Hepatocyte (in vitro differentiated cells): ENCODE measurements at places on chromosomes 4 and X. TPM values are rescaled to one million over a fixed set of nuclear protein-coding genes. Genes with fewer than 3 reads are reported as not detected.

The NR3C2 gene
- total RNA-seq: 7.1 and 8.7 TPM in 2 replicates

The SLC26A1 gene
- 11.9 and 12.6 TPM in 2 replicates for total RNA-seq

The SETD7 gene
- total RNA-seq: 26.2 and 27.6 TPM in 2 replicates

The DAPP1 gene
- total RNA-seq: 1.1 and 2.0 TPM in 2 replicates

The SLC6A14 gene
- 0.72 and 2.7 TPM in 2 replicates for total RNA-seq

The KCTD8 gene
- 0.48 and 1.5 TPM in 2 replicates for total RNA-seq

The DGKK gene
- 0.36 and 0.40 TPM in 2 replicates for total RNA-seq

The DRD5 gene
- total RNA-seq: not detected in 2 replicates

The SH3TC1 gene
- 16.5 and 35.4 TPM in 2 replicates for total RNA-seq

- H3K4me1 ChIP-seq: no peaks in the 10 kb centered on the region
- no peak overlapping the region for H3K27ac ChIP-seq
- no peak for DNase-seq
- H3K27me3 ChIP-seq: no peaks in the 10 kb centered on the region
These were observed 50.0 kb downstream of the LGI2 start for GRCh38 chr4:24980740-24981139.

GRCh38 chr4:2649604-2650114 is 106.5 kb downstream of the TNIP2 start:
- H3K36me3 ChIP-seq: no peaks in the 10 kb centered on the region
- no peak overlapping the region for H3K27ac ChIP-seq
- DNase-seq: no peak
- no peaks in the 10 kb centered on the region for H3K4me1 ChIP-seq
- H3K4me3 ChIP-seq: no peak overlapping the region

GRCh38 chr4:76765473-76766183 is 132.3 kb downstream of the SOWAHB start:
- H3K4me1 ChIP-seq: no peaks in the 10 kb centered on the region
- H3K27me3 ChIP-seq: no peaks in the 10 kb centered on the region
- H3K4me3 ChIP-seq: no peak overlapping the region
- H3K27ac ChIP-seq: no peak overlapping the region
- DNase-seq: no peak
- no peaks in the 10 kb centered on the region for H3K36me3 ChIP-seq

DNA sequence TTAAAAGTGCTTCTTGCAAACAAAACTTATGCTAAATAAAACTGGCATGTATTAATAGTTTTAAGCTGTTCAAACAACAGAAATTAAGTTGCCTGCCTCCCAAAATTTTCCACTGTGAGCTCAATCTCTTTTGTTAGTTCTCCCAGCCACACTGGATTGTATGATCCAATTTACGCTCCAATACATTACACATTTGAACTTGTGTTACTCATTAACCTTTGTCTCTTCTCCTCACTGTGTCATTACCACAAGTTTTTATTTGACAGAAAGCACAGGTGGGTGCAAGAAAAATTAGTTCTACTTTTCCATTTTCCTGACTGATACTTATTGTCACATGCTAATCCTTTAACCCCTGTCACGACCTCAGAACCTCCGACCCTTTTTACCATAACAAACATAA is 55.5 kb downstream of the SHISA3 start:
- H3K4me1 ChIP-seq: peaks cover 16% of the 10 kb centered on the region
- DNase-seq: no peak
- H3K36me3 ChIP-seq: no peaks in the 10 kb centered on the region
- H3K4me3 ChIP-seq: no peak overlapping the region
- peak overlapping the region; percentile 25 for H3K27ac ChIP-seq

- no peaks in the 10 kb centered on the region for H3K27me3 ChIP-seq
- H3K4me1 ChIP-seq: no peaks in the 10 kb centered on the region
- no peaks in the 10 kb centered on the region for H3K36me3 ChIP-seq
- no peak overlapping the region for H3K4me3 ChIP-seq
- no peak for DNase-seq
These were observed 2.1 kb downstream of the EBP start for GRCh38 chrX:48523682-48524081.

DNA sequence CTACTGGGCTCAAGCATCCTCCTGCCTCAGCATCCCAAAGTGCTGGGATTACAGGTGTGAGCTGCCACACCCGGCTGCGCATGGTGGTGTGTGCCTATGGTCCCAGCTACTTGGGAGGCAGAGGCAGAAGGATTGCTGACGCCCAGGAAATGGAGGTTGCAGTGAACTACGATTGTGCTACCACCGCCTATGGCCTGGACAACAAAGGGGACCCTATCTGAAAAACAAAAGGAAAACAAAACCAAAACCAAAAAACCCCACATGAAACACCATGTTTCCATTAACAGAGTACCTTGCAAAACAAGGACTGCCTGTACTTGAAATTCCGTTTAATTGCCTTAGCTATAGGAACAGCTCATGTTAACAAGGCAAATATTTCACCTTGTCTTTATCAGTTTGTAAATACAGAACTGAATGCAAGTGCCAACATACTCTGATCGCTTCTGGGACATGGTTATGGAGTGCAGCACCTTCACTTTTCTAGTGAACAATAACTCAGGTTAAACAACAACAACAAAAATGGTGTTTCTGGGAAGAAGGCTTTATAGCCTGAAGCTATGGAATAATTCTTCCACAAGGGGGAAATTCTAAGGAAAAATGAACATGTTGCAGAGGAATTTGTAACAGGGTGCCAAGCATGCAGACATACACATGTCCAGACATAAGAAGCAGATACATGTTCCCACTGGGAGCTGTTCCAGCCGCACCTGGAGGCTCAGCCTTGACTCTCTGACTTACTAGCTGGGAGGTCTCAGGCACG is 73.2 kb upstream of the STS start:
- no peak for DNase-seq
- H3K27me3 ChIP-seq: no peaks in the 10 kb centered on the region
- H3K36me3 ChIP-seq: no peaks in the 10 kb centered on the region
- H3K27ac ChIP-seq: peak overlapping the region; percentile 22

DNA sequence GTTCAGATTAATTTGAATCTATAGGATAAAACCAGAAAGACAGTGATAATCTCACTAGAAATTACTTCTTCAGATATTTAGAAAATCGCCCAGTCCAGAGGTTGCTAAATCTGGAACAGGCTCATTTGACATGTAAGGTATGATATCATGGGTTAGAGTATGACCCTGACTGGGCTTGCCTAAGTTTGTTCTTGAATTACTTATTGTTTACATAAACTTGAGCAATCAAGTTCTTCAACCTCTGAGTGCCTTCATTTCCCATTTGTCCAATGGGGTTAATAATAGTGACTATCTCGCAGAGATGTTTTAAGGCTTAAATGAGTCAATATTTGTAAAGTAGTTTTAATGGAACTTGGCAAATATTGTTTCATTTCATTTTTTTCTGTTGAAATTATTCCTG is 1947.6 kb upstream of the IGFBP7 start:
- DNase-seq: peak; percentile 19
- no peaks in the 10 kb centered on the region for H3K27me3 ChIP-seq
- H3K4me3 ChIP-seq: no peak overlapping the region
- no peaks in the 10 kb centered on the region for H3K36me3 ChIP-seq
- H3K27ac ChIP-seq: no peak overlapping the region

DNA sequence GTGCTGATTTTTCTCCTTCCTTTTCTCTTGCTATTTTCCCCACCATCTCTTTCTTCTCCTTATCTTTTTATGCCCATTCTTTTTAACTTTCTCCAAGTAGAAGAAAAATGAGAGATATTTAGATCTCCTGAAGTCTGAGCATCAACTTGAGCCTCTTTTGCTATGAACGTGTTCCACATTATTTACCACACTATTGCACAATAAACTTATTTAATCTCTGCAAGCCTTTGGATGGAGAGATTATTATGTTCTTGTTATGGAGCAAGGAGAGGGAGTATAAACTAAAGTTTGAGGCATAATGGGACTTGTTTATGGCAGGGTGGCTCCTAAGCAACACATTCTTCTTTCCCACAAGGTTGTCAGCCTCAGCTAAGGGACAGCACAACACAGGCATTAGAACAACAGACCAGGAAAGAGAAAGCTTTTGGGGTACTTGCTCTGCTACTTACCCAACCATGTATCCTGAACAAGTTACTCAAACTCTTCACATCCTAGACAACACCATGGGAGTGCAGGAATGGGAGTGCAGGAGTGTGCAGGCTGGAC is 365.5 kb upstream of the BOD1L1 start:
- no peaks in the 10 kb centered on the region for H3K27me3 ChIP-seq
- H3K4me1 ChIP-seq: peaks cover 29% of the 10 kb centered on the region
- peak overlapping the region; percentile 8 for H3K27ac ChIP-seq
- H3K4me3 ChIP-seq: no peak overlapping the region
- DNase-seq: no peak
- no peaks in the 10 kb centered on the region for H3K36me3 ChIP-seq

DNA sequence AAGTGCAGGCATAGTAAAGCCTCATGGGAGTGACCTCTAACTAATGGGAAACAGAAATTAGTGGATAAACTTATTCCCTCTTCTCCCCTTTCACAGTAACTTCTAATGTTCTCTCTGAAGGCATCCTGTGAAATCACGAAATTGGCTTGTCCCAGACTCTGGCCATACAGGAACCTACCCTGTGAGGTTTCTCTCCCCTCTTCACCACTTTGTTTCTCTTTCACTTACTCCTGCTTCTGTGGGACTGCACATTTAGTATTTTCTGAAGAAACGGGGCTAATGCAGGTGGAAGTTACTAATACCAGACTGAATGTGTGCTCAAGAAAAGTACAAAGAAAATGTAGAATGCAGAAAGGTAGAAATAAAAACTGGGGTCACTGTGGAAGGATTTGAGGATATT is 20.0 kb downstream of the ZNF330 start:
- H3K36me3 ChIP-seq: no peaks in the 10 kb centered on the region
- H3K27ac ChIP-seq: no peak overlapping the region
- H3K27me3 ChIP-seq: no peaks in the 10 kb centered on the region

DNA sequence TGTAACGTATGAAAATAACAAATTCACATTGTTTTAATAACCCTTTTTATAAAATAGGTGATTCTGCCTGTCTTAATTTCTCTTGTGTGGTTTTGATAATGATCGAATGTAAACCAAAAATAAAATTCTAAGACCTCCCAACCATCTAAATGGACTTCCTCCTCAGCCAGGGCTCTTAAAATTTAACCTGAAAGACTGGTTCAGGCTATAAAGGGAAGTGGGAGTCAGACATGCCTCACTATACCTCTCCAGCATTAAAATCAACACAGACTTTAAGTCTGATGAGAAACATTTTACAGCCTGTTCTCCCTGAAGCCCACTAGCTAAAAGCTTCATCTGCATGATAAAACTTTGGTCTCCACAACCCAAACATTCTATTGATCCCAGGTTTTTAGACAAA is 97.6 kb upstream of the STIM2 start:
- H3K4me3 ChIP-seq: no peak overlapping the region
- H3K27ac ChIP-seq: no peak overlapping the region
- H3K36me3 ChIP-seq: no peaks in the 10 kb centered on the region
- no peaks in the 10 kb centered on the region for H3K27me3 ChIP-seq
- DNase-seq: no peak

DNA sequence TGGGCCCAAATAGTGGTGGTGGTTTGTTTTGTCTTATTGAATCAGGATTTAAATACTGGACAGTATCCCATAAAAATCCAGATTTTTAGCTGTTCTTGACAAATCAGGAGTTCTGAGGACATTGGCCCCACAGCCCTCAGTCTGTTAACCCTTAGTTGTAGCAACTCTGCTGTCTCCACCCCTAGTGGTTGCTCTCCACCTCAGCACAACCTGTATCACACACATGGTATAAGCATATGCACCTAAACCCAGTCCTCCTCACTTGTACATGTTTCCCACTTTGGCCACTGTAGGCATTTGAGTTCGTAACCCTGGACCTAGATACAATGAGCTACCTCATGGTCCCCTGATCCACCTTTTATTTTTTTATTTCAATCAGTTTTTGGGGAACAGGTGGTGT is 75.9 kb downstream of the MRPL1 start:
- no peaks in the 10 kb centered on the region for H3K4me1 ChIP-seq
- DNase-seq: no peak
- no peaks in the 10 kb centered on the region for H3K36me3 ChIP-seq
- no peaks in the 10 kb centered on the region for H3K27me3 ChIP-seq
- no peak overlapping the region for H3K27ac ChIP-seq

GRCh38 chr4:99763635-99764101 is 53.0 kb upstream of the DAPP1 start:
- no peak overlapping the region for H3K27ac ChIP-seq
- H3K4me1 ChIP-seq: no peaks in the 10 kb centered on the region
- no peaks in the 10 kb centered on the region for H3K36me3 ChIP-seq
- H3K27me3 ChIP-seq: no peaks in the 10 kb centered on the region

- H3K4me3 ChIP-seq: no peak overlapping the region
- DNase-seq: no peak
- H3K27ac ChIP-seq: no peak overlapping the region
- no peaks in the 10 kb centered on the region for H3K27me3 ChIP-seq
- H3K4me1 ChIP-seq: peaks cover 14% of the 10 kb centered on the region
- no peaks in the 10 kb centered on the region for H3K36me3 ChIP-seq
These were observed 4.2 kb downstream of the PGM2 start for GRCh38 chr4:37830640-37831039.

DNA sequence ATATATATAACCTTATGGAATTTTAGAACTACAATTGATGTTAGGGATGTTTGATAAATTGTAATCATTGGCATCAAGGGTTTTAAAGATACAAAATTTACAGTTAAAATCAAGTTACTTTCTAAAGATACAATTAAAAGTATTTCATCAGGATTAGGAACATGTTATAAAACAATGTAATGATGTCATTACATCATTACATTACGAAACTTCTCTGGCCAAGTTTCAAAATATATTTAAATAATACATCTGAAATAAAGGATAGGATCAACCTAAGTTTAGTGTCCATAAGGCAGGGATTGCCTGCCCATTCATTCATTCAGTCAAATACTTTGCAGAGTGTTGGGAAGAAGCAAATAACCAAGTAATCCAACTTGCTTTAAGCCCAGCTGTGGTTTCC is 75.1 kb downstream of the TENM3 start:
- DNase-seq: no peak
- H3K4me1 ChIP-seq: no peaks in the 10 kb centered on the region
- H3K27ac ChIP-seq: no peak overlapping the region
- H3K27me3 ChIP-seq: no peaks in the 10 kb centered on the region

DNA sequence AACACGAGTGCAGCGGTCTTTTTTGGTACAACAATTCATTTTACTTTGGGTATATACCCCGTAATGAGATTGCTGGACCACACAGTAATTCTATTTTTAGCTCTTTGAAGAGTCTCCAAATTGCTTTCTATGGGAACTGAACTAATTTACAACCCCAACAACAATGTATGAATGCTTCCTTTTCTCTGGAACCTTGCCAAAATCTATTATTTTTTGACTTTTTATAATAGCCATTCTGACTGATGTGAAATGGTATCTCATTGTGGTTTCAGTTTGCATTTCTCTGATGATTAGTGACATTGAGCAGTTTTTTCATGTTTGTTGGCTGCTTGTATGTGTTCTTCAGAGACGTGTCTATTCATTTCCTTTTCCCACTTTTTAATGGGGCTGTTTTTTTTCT is 240.8 kb downstream of the STK32B start:
- no peak for DNase-seq
- no peaks in the 10 kb centered on the region for H3K27me3 ChIP-seq
- no peak overlapping the region for H3K27ac ChIP-seq
- no peaks in the 10 kb centered on the region for H3K36me3 ChIP-seq

DNA sequence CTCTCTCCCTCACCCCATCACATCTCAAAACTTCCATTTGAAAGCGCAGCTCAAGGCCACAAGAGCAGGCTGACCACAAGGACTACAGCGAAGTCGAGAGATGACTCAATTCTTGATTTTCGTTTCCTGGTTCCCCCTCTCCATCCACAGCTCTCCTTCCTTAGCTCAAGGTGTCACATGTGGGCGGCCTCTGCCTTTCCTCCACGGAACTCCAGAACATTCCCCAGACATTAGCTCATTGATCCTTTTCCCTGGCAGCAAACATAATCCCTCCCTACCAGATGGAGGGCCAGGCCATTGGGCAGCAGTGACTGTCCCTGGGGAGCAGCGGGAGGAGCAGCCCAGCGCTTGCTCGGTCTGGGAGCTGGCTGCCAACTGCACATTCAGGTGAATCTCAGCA is 56.3 kb downstream of the CCDC149 start:
- no peak overlapping the region for H3K4me3 ChIP-seq
- no peak for DNase-seq
- H3K27me3 ChIP-seq: no peaks in the 10 kb centered on the region
- H3K4me1 ChIP-seq: peaks cover 12% of the 10 kb centered on the region
- no peak overlapping the region for H3K27ac ChIP-seq
